AG04450 (cell line): ENCODE measurements at places on chromosomes 11 and 22. TPM values are rescaled to one million over a fixed set of nuclear protein-coding genes. Genes with fewer than 3 reads are reported as not detected.

DNA sequence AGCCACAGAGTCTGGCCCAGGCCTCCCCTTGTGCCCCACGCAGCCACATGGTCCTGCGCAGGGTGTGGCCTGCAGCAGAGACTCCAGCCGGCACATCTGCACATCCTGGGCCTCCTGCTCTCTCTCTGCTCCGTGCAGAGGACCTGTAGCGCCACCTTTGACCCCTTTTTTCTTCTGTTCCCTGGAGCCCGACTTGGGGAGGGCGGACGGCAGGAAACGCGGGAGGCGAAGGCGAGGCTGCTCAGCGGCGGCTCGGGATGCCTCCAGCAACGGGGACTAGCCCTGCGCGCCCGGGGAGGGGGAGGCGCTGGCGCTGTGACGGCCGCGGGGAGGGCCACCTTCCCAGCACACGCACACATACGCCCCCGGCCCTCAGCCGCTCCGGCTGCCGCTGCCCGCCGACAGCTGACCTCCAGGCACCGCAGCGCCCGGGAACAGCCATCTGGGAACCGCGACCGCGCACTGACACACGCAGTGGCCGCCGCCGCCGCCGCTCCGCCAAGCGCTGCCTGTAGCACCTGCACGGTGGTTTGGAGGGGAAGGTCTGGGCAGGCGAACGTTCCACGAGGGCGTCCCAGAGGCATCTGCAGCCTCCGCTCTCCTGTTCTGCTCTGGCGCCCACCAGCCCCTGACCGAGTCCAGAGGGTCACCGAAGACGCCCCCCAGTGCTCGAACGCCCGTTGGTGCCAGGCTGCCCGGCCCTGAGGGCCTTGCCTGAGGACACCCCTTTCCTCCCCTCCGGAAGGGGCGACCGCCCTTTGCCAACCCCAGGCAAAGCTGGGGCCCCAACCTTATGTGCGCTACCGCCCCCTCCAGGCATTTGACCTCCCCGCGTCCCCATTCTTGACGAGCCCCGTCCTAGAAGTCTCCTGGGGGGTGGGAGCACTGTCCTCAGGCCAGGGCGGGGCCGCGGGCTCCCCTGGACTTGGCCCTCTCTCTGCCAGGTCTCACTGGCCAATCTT is 16.9 kb upstream of the C22orf42 start:
- DNase-seq, result no peak

- no peak for DNase-seq
These were observed 81.2 kb downstream of the WNT11 start for GRCh38 chr11:76124905-76125770.

GRCh38 chr11:70339066-70339465 is 59.3 kb upstream of the CTTN start:
- DNase-seq, result no peak

- DNase-seq, result no peak
These were observed 8.6 kb upstream of the GTSE1 start for GRCh38 chr22:46287873-46288751.

GRCh38 chr11:65314501-65315203 is at the start of gene CDC42EP2:
Gene CDC42EP2 (plus strand): TSS chr11:65314866. CDS start chr11:65320899, 6,033 bp downstream.
- DNase-seq, result no peak

- no peak for DNase-seq
These were observed 37.8 kb downstream of the GRIK4 start for GRCh38 chr11:120549346-120549745.

DNA sequence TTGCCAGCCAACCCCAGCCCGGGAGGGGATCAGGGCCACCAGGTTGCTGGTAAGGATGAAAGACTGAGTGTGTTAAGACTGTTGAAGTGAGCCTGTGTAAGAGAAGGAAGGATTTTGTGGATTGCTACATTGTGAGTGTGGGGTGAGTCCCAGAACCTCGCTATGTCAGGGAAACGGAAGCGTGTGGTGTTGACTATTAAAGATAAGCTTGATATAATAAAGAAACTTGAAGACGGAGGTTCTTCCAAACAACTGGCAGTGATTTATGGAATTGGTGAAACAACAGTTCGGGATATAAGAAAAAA is 627 bp downstream of the JRKL start:
- no peak for DNase-seq

The WNT7B gene
- polyA plus RNA-seq, result 0.56 and 0.71 TPM in 2 replicates

The SYT12 gene
- polyA plus RNA-seq, result 0.30 and 0.41 TPM in 2 replicates

GRCh38 chr11:16403851-16404250 is 47.5 kb upstream of the SOX6 start:
- DNase-seq, result no peak

The CARD10 gene
- polyA plus RNA-seq, result 5.8 and 9.6 TPM in 2 replicates

- no peak for DNase-seq
These were observed 35.8 kb downstream of the GRAMD4 start for GRCh38 chr22:46655861-46656608.

DNA sequence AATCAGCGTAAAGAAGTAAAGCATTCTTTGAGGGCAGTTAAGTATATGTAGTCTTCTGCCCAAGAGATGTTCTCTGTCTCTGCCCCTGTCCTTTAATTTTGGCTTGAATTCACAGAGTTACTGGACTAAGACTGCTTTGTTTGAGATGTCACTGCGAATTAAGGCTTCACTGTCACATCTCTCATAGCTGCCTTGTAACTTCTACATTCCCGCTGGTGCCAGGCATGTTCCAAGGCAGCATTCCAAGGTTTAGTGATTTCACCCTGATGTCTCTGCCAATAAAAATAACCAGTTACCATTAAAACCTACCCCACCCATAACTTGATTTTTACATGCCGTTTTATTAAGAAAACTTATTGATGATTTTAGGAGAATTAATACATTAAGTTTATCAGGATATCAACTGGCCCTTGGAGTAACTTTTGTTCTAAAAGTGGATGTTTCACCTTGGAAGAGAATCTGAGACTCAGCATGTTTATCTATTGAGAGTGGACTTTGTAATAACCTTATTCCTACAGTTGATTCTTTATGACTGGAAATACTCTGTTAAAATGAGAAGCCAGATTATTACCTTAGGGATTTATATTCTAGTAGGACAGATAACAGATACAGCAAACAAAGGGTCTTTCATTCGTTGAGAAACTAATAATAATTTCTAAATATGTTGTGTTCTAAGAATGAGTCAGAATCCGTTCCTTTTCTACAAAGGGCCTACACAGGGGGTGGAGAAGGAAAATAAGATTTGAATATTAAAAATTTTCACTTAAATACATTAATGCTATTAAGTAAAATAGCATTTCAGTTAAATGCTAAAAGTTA is 110.2 kb downstream of the UVRAG start:
- no peak for DNase-seq

- no peak for DNase-seq
These were observed 503.8 kb downstream of the BRD1 start for GRCh38 chr22:49323751-49324415.
